ENCODE measurements at places on chromosomes 6 and 20. TPM values are rescaled to one million over a fixed set of nuclear protein-coding genes. Genes with fewer than 3 reads are reported as not detected.

- no peak for DNase-seq
Observed at GRCh38 chr20:39850821-39851330, 838.2 kb downstream of the MAFB start.

- DNase-seq = no peak
Observed at GRCh38 chr6:88760091-88760490, 203.3 kb downstream of the RNGTT start.

DNA sequence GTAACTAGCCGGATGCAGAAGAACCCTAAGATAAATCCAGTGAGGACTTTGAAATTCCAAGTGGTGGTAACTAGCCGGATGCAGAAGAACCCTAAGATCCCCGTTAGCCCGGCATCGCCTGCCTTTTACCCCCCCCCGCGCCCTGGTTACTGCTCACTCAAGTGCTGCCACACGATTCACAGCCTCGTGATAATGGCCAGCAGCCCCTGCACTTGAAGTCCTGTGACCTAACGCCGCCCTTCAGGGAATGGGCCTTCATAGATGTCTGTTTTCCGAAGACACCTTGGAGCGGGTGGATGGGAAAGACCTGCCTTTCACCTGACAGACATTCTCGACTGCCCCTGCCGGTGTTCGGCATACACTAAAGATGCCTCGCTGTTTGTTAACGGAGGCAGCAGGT lies 127.9 kb downstream of the HUS1B start:
- no peak for DNase-seq

GRCh38 chr6:27091661-27092315 lies 155.7 kb upstream of the PRSS16 start:
- DNase-seq = peak; percentile 88

GRCh38 chr6:17396256-17396655 lies 2.9 kb downstream of the CAP2 start:
- DNase-seq = no peak

DNA sequence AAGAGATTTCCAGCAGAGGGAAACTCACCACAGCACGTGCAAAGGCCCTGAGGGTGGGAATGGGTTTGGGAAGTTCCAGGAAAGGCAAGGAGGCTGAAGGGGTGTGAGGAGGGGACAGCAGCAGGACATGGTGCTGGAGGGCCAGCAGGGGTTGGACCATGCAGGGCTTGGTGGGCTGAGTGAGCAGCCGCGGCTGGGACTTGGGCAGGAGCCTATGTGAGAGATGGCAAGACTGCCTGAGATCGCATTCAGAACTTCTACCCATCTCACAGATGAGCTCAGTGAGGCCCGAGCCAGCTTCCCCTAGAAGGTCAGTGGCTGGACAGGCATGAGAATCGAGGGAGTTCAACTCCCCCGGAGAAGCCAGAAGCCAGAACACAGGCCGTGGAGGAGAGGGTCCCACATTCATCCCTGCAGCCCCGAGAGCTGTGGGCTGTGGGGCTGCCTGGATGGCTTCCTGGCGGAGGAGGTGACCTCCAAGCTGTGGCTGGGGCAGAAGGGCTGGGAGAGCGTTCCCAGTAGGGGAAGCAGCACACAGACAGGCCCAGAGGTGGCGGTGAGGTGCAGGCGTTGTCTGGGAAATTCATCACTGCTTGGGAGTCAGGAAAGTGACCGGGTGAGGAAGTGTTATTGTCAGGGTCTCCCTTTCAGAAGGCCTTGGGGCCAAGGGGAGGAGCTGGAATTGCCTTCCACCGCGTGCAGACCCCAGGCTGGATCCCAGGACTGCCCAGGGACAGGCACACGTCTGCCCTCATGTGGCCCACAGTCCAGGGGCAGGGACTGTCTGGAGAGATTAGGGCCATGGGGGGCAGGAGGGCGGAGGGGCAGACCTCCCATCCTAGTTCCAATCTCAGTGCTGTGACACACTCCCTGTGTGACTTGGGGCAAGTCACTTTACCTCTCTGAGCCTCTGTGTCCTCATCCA lies 103.8 kb downstream of the CEBPB start:
- DNase-seq = no peak

GRCh38 chr6:90445533-90446108 lies 141.3 kb downstream of the MAP3K7 start:
- DNase-seq = no peak

FAM50B gene
- polyA plus RNA-seq = 6.6 TPM

GHRH gene
- not detected for polyA plus RNA-seq

C2 gene
- not detected for polyA plus RNA-seq

KHDRBS2 gene
- polyA plus RNA-seq = not detected
